ENCODE measurements at places on chromosomes 7 and 10.

DNA sequence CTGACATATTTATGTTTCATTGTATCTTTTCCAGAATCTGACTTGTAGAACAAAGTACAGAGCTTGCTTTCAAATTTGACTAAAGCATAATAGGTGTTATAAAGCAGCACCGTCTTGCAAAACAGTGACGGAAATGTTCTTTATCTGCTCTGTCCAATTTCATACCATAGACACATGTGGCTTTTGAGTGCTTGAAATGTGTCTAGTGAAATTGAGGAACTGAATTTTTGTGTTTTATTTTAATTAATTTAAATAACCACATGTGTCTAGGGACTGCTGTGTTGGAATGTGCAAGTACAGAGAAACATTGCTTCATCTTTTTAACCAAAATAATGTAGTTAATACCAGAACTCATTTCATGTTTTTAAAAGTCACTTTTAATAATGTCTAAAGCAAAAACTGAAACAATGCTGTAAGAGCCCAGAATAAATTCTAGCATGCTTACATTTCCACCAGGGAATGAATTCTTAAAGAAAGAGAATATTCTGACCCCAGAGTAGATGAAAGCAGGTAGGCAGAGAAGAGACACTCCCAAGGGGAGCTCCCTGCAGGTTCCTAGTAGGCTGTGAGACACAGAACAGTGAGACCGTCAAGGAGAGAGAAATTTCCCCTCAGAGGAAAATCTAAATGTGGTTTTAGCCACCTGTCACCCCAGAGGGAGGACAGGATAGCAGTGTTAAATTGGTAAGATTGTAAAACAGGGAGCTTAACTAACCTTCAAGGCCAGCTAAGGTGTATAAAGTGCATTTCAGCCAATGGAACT is 175.3 kb upstream of the KMT2E start:
- no peak for DNase-seq

- DNase-seq: no peak
These were observed 31.9 kb downstream of the SAMD8 start for GRCh38 chr10:75143353-75143752.

- DNase-seq: no peak
These were observed 171.3 kb downstream of the TPST1 start for GRCh38 chr7:66376264-66376945.

DNA sequence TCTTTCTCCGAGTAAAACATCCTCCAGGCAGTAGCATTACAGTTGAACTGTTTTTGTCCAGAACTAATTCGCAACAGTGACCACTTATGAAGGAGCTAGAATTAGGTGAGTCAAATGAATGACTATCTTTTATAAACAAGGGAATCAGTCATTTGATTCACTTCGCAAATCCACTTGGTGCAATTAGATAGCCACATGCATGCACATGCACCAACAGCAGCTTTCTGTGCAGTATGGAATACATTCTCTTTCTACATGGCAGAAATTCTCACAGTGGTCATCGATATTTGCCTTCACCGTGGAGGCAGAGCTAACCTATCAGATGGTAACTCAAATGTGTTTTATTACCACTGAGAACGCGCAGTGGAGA is 118.8 kb downstream of the CDK6 start:
- no peak for DNase-seq

GRCh38 chr10:111707076-111707475 is 476.5 kb downstream of the GPAM start:
- no peak for DNase-seq

- no peak for DNase-seq
These were observed 99.6 kb downstream of the DNAH11 start for GRCh38 chr7:21642422-21642821.

DNA sequence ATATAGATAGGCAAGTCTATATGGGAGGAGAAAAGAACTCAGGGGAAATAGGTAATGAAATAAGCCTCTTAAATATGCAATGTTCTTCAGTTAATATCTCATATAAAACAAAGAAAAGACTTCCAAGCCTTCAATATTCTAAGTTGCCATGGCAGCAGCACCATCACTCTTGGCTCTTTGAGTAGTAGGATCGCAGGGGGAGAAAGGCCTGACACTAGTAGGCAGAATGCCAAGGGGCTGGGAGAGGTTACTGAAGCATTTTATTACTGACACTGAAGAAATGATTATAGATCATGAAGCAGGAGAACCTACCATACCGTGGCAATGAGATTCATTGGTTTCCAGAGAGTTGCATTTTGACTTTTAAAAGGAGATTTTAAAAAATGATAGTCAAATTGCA is 193.9 kb downstream of the NXPH1 start:
- no peak for DNase-seq

GRCh38 chr10:79070606-79071395 is 2.0 kb downstream of the ZMIZ1 start:
- DNase-seq: peak; percentile 84

- no peak for DNase-seq
These were observed 36.5 kb upstream of the LAMB4 start for GRCh38 chr7:108166687-108167086.

GRCh38 chr7:130944997-130945396 is 211.0 kb upstream of the KLF14 start:
- no peak for DNase-seq

DNA sequence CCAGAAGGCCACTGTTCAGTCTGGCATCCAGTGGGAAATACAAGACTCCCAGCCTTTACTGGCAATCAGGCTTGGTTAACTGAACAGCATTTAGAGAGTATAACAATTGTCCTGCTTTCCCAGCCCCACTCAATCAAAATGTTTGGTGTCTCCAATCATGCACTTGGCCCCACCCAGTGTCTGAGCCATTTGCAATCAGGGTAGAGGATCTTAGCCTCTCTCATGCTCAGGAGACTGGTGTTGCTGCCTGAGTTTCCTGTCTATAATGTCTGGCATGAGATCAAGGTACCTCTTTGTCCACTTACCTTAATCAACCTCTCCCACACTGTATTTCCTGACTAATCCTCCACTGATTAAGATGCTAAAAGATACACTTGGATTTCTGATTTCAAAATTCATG is 290.2 kb upstream of the GHITM start:
- no peak for DNase-seq

DNA sequence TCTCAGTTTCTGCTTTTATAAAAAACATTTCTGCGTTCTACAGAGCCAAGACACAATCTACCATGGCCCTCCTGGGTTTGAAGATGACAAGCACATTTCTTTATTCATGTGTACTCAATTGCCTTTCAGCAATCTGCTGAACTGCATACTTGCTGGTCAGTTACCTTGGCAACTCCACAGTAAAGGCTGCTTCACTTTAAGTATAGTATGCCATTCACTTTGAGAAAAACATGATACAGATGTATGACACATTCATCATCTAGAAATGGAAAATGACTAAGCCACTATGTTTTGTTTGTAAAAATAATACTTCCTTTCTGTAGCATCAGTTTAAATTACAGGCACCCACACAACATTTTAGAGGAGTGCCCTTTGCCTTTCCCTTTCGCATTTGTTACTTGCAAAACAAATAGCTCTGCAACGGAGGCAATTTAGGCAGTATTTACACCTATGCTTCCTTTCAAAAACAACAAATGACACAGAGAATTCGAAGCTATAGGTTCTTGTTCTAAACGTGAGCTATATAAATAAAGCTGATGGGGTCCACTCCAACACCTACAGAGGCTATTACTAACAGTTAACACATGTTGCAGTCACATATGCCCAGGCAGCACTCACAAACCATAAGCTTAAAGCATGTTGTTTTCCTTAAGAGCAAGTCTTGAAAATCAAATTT is 23.5 kb downstream of the SGCE start:
- DNase-seq: no peak

DNA sequence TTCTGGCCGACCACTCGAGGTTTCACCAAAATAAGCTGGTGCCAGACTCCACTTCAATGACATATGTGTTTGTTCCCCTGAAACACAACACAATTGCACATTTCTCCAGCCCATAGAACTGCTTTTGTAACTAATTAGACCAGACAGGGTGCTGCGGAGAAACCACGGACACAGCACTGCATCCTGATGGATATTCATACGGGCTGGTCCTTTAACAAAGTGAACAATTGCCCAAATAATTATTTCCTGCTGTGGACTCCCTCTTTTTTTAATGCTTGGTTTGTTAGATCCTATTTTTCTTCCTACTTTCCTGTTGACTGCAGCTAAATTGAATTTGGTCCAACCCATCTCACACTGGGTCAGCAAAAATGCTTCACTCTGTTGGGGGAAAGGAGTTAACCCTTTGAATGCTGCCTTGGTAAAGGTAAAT is 198.6 kb upstream of the BMPER start:
- no peak for DNase-seq

- no peak for DNase-seq
These were observed at the start of gene TLX1 for GRCh38 chr10:101130984-101131961. TLX1 (plus strand) TSS chr10:101131300; CDS start chr10:101131542, 242 bp downstream.

DNA sequence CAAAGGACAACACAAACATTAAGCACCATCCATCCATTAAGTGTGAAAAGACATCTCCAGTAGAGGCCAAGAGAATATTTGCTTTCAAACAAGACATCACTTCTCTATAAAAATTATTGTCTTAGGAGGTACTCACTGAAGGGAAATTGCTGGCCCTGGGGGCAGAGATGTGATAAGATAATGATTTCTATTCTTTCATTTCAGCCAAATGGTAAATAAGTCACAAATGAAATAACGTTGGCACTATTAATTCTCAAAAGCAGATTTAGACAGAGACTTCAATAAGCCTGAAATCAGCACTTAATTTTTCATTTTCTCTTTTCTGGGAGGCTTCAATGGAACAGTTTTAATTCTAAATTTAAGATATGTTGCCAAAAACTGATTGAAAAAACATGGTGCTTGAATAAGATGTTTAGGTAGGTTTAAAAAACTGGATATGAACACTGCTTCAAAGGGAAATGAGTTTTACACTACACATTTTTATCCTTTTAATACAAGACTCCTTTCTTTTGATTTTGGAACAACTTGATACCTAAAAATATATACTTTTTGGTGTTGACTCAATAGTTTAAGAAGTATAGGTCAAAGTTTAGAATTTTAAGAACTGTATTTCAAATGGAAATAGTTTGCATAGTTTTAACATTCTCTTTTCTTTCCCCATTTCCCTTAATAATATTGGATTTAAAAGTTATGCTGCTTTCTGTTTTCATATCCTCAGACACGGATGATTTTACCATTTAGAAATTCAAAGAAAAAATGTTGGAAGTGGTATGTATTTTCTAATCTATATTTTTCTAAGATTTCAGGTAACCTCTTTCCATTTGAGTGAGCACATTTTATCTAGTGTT is 204.0 kb downstream of the AHR start:
- no peak for DNase-seq

- no peak for DNase-seq
These were observed 12.8 kb upstream of the MMP21 start for GRCh38 chr10:125788156-125789034.

- no peak for DNase-seq
These were observed 53.0 kb upstream of the ABCB5 start for GRCh38 chr7:20562461-20562860.
